CD8-positive, alpha-beta memory T cell (primary cell): ENCODE measurements at places on chromosomes 3 and 15.
A peak's percentile ranks its signal among the peaks of the same experiment; 100 is the strongest.

GRCh38 chr3:17013050-17013449 lies 128.3 kb downstream of the PLCL2 start:
- no peak for DNase-seq

GRCh38 chr15:29968099-29968894 lies 114.5 kb upstream of the GOLGA8J start:
- no peak for DNase-seq

- no peak for DNase-seq
Measured at GRCh38 chr3:72384602-72385001, 463.6 kb downstream of the SHQ1 start.

DNA sequence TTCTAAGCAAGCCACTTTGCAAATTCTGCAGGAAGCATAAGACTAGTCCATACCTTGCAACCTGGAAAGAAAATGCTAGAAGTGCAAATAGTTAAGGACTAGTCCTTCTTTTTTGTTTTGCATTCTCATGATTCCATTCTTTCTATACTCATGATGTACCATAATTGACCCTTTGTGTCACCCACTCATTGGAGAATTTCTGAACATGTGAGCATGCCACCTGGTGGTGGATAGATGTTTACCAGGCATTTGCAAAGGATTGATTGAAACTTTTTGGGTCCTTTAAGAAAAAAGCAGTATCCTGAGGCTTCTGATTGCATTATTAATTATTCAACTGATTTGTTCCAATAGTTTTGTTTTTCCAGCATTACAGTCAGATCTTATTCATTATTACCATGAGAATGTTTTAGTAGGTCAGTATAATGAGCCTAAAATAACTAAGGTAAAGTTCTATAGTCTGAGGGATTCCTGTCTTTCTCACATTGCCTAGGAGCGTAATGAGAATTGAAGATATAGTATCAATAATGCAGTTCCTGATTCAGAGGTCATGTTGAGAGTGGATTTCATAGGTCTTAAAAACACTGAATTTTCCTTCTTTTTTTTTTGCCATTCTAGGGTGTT lies 20.2 kb upstream of the DIPK2A start:
- DNase-seq = peak; percentile 30

DNA sequence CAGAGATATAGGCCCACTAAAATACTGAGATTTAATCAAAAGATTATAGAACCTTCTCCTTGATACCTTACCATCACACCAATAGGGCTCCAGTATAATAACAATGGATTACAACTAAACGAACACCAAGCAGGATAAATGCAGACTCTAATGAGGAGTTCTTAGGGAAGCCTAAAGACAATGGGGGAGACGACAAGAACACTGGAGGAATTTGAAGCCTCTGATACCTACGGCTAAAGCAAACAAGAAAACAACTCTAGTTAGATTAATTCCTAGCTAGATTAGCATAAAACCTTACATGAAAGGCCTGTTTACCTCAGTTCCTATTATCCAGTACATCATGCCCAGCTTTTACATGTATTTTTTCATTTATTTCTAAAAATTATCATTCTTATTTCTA lies 35.1 kb downstream of the NGLY1 start:
- DNase-seq = no peak

- no peak for DNase-seq
Measured at GRCh38 chr15:60819860-60820259, 340.9 kb upstream of the ICE2 start.

DNA sequence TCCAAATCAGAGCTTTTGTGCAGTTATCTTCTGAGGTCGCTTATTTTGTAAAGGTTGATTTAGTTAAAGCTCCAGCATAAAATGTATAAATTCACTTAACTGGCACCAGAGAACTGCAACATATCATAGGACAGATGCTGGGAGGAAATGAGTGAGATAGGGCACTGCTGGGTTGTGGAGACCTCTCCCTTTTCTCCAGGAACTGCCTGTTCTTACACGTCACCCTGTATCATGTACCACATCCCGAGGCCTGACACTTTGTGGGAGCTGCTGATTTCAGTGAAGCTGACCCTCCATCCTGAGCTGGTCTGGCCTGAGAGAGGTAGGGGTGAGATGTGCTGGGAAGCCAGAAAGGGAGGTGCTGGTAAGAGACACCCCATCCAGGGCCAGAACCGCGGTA lies 213.8 kb upstream of the FEZF2 start:
- no peak for DNase-seq

GRCh38 chr3:99634881-99635280 lies 3.5 kb upstream of the COL8A1 start:
- DNase-seq = no peak

DNA sequence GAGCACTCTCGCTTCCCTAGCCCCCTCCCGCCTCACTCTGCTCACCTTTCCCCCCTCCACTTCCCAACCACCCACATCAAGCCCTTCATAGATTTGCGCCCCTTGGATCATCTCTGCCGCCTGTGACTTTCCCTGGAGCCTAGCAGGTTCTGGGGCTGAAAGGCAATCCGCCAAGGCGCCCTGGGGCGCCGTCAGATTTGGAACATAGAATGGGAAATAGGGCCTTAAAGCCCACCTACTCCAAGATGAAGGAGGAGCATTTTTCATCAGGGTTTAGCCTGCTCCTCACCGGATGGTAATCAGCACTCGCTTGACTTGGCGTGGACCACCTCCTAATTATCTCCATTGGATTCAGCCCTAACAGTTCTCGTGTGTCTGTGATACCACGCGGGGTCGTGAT lies 1.3 kb downstream of the CPNE4 start:
- DNase-seq = no peak
